GM20000 (cell line): ENCODE measurements at places on chromosomes 6 and 20.

DNA sequence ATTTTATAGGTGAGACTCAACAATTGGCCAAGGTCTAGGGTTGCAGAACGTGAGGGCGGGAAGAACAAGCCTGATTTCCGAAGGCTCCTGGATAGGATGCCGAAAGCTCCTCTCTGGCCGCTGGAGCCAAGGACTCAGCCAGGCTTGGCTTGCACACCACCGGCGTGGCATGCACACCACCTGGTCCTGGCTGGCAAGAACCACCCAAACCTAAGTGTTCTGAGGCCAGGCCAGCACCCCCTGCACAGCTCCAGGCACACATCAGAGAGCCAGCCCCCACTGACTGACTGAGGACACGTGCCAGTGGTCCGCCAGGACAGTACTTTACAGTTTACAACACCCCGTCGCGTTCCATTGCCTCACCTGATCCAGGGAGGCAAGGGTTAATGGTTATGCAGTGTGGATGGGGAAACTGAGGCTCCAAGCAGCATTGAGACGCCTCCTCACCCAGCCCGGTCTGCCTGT lies 414 bp downstream of the TGM2 start:
- DNase-seq, result no peak

- no peak for DNase-seq
These were observed 44.6 kb upstream of the LRFN2 start for GRCh38 chr6:40631744-40632143.

DNA sequence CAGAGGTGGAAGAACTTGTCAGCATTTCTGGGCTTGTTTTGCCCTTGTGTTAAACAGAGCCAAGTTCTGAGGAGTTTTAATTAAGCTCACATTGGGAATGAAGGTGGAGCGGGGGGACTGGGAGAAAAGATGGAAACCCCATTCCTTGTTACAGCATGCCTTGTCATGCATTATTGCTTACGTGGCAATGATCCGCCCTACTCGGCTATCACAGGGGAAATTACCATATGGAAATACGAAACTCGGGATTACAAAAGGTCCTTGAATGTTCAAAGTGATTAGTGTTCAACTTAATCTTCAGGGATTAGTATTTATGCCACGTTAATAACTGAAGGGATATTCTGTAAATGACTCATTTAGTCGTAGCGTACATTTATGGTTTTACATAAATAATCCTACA lies 86.4 kb downstream of the MAP3K7 start:
- no peak for DNase-seq

- peak; percentile 62 for DNase-seq
These were observed 26.9 kb downstream of the DDX27 start for GRCh38 chr20:49245921-49246740.

DNA sequence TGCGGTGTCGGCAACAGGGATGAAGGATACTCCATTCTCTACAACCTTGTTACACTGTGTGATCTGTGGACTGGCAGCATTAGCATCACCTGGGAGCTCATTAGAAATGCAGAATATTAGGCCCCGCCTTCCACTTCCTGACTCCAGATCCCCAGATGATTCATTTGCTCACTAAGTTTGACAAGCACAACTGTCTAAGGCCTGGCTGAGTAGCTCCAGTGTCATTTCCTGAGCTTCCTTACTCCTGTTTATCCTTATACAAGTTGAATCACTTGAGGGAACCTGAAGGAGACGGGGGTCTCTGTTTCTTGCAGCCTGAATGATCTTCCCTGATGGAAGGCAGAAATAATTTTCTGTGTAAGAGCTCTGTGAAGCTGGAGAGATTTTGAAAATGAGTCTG lies 32.7 kb upstream of the PROKR2 start:
- DNase-seq, result no peak

DNA sequence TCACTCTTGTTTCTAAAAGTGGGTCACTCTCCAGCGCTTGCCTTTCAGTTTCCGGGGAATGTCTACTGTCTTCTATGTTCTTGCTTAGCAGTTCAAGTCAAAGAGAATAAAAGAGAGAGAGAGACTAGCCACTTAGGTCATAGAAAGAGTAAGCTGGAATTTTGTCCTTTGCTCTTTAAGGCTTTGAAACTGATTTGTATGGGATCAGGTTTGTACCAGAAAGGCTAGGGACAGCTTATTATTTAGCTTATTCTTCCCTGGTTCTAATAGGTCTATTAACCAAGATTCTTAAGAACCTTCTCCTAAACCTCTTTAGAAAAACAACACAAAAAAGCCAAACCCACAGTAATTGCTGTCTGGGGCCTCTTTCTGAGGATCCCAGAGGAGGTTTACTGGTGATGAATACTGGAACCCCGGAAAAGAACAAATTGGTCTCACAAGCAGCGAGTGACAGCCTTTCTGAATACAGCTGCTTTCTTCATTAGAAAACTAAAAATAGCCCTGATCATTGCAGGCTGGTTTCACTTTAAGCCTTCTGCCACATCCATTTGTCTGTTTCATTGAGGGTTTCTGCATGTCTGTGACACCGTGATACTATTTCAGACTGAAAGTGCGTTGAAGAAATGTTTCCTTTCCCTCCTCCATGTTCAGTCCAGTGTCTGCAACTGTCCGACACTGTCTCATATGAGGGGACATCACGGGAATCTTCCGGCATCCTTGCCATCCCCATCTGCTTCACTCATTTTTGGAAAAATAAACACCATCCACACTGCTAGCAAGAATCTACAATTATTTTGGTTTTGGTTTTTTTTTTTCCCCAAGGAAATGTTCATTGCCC lies 75.1 kb upstream of the ATXN1 start:
- DNase-seq, result peak; percentile 52

- no peak for DNase-seq
These were observed 289.4 kb downstream of the THBS2 start for GRCh38 chr6:168964138-168964835.

- no peak for DNase-seq
These were observed 240.4 kb downstream of the TBC1D32 start for GRCh38 chr6:121093928-121094327.

GRCh38 chr6:82362878-82363427 lies 664 bp upstream of the TPBG start:
- no peak for DNase-seq

GRCh38 chr6:127162836-127163235 lies 44.4 kb downstream of the RSPO3 start:
- no peak for DNase-seq

- no peak for DNase-seq
These were observed 42.6 kb upstream of the SUPT3H start for GRCh38 chr6:45420083-45420908.

DNA sequence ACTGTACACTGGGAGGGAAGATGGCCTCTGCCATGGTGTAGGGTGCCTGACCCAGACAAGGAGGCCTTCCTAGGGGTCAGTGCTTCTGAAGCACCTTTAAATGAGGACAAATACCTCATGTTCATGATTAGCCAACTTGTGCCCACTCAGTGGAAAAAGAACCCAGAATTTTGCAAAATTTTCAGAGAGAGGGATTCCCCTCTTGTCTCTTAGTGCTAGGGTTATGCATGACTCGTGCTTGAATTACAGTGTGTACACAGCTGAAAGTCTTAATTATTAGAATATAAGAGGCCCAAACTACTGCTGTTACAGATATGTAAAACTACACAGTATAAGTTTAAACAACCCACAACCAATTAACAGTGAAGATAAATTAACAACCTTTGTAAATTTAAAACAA lies 38.0 kb downstream of the HLA-G start:
- no peak for DNase-seq

- no peak for DNase-seq
These were observed 1.3 kb upstream of the SDCBP2 start for GRCh38 chr20:1330075-1330830.

DNA sequence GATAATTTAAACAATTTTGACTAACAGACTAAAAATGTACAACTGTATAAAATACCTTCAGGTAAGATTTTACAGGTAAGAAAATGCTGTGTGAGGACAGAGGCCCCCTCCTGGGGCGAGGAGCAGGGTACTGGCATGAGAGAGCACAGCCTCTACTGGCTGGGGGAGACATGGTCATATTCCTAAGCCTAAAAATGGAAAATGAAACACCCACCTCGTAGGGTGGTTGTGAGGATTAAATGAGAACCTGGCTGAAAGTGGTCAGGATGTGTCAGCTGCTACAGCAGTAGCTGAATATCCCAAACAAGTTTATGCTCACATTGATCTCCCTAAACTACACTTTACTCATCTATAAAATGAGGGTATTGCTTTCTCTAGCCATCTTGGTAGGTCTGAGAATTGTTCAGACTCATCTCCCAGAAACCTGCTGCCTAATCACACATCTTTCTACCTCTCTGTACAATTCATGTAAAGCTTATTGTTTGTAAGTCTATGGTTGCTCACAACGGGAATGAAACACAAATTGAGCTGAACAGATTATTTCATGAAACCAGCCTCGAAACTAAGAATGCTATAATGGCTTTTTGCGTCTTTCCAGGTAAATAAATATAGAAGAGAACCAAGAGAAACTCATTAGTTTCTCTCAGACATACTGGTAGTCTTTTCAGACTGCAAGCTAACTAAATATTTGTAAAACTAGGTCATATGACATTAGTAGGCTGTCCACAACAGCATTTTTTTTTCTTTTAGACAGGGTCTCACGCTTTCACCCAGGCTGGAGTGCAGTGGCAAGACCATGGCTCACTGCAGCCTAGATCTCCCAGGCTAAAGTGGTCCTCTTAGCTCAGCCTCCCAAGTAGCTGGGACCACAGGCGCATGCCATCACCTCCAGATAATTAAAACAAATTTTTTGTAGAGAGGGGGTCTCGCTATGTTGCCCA lies 69.6 kb downstream of the POPDC3 start:
- DNase-seq, result no peak

DNA sequence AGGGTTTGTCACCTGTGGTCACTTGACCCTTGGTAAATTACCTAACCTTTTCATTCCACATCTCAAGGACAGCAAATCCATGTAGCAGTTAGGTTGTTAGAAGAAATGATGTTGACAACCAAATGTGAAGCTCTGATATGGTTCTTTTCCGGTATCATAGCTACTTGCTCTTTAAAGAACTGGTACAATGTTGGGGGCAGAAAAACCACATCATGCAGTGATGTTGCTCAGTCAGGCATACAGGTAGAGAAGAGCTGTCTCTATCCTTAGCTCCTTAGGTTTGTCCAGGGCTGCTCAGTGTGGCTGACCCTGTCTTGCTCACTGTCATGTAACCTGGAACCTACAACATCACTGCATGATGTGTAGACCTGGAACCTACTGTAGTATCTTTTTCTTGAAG lies 135.5 kb downstream of the LRRC1 start:
- DNase-seq, result no peak

GRCh38 chr6:116327803-116328527 lies 42.8 kb upstream of the DSE start:
- no peak for DNase-seq

DNA sequence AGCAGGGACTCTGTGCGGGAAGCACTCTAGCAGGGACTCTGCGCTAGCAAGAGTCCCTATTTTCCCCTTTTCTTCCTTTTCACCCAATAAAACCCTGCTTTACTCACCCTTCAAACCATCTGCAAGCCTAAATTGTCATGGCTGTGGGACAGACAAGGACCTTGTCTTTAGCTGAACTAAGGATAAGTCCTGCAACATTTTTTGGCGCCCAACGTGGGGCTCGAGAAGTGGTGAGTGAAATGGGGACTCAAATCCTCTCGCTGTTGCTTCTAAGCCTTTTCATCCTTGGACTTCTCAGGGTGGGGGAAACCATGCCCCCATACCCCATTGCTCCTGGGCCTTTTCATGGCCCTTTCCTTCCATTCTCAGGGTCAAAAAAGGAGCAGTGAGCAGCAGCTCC lies 46.4 kb downstream of the IMPG1 start:
- DNase-seq, result no peak

GRCh38 chr6:17469006-17469832 lies 75.8 kb downstream of the CAP2 start:
- DNase-seq, result no peak

GRCh38 chr6:1313767-1314503 lies 2.0 kb downstream of the FOXQ1 start:
- peak; percentile 66 for DNase-seq

DNA sequence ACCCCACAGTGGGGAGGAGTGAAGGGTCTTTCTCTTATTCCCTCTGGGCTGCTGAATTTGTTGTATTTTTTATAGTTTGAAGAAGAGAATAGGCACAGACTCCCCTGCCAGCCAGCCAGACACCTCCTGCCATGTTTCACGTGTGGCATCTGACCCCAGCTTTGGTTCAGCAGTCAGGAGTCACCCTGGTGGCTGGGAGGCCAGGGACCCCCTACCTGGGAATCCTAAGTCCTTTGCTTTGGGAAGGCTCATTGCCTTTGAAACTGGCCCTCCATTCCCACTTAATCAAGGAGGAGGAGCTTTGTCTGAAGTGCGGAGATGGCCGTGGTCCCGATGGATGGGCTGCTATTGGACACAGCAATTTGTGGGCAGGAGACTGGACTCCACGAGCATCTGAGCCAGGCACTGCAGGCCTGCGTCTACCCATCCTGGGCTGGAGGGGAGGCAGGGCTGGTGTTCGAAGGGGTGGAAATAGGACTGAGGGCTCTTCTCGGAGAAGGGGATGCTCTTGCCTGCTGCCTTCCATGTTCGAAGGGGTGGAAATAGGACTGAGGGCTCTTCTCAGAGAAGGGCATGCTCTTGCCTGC lies 196.1 kb downstream of the DLL1 start:
- no peak for DNase-seq

- DNase-seq, result no peak
These were observed 29.0 kb downstream of the OTOR start for GRCh38 chr20:16777126-16777525.

- peak; percentile 84 for DNase-seq
These were observed 18.0 kb upstream of the SLCO4A1 start for GRCh38 chr20:62624325-62624690.

DNA sequence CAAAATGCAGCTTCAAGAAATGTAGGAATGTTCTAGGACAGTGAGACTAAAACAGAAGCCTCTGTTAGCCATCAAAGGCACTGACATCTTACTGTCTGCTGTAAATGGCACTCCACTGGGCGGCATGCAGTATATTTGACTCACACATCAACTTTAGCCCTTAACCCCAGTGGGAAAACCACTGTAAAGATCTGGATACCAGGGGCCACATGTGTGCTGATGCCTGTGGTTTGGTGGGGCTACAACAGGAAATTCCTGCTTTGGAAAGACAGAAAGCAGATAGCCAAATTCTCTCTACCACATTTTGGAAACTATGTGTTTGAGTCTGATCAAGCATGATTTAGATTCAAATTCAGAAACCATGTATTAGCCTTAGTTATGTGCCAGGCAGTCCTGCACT lies 4.3 kb downstream of the PFDN4 start:
- no peak for DNase-seq

- no peak for DNase-seq
These were observed 649 bp upstream of the LRRC73 start for GRCh38 chr6:43510827-43511163.

GRCh38 chr6:125789167-125789566 lies 1.6 kb upstream of the NCOA7 start:
- DNase-seq, result no peak

- peak; percentile 26 for DNase-seq
These were observed 2.3 kb upstream of the ALDH5A1 start for GRCh38 chr6:24492475-24492874.
